LHCN-M2 (cell line): ENCODE measurements at places on chromosomes 4 and X. TPM values are rescaled to one million over a fixed set of nuclear protein-coding genes. Genes with fewer than 3 reads are reported as not detected.

Gene RASGEF1B
- total RNA-seq, result 0.06 TPM in 1 of 2 replicates, not detected in the other

Gene SFRP2
- not detected in 2 replicates for total RNA-seq

Gene NLRP2B
- total RNA-seq, result not detected in 2 replicates

DNA sequence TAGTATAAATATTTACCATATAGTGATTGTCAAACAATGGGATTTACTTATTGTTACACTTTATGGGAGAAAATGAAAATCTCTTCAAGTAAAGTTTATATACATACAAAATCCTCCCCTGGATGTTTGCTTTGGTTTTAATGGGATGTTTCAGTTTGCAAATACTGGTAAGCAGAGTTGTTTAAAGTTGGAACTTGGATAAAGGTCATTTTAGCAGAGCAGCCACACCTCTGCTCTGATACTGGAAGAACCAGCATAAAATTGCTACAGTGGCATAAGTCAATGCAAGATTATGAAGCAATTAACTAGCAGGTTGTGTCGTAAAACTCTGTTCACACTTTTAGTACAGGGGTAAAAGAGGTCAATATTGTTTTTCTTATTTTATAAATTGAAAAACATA is 101.2 kb downstream of the TRAPPC11 start:
- DNase-seq, result no peak

DNA sequence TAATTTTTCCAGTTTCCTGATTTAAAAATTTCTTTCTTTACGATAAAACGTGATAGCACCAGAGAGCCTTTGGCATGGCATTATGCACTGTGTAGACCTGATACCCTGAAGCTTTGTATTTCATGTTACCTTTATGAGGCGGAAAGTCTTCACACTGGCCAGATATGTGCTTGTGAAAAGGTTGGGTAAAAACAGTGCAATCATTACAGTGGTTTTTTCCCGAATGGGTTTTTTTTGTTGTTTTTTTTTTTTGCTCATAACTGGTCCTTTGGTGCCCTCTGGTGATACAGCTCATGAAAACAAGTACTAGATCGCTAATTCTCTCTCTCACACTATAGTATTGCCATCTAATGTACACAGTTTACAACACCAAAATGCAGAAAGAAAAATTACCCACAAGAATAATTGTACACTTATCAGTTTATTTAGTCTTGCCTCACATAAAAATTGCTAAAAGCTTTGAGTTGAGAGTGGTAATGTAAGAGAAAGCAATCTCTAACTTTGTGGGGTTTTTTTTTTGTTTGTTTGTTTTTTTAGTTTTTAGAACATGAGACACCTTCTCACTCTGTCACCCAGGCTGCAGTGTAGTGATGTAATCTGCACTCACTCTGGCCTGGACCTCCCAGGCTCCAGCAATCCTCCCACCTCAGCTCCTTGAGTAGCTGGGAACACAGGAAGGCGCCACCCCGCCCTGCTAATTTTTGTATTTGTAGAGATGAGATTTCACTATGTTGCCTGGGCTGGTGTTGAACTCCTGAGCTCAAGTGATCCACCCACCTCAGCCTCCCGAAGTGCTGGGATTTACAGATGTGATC is 21.3 kb downstream of the SPCS3 start:
- peak; percentile 51 for DNase-seq

DNA sequence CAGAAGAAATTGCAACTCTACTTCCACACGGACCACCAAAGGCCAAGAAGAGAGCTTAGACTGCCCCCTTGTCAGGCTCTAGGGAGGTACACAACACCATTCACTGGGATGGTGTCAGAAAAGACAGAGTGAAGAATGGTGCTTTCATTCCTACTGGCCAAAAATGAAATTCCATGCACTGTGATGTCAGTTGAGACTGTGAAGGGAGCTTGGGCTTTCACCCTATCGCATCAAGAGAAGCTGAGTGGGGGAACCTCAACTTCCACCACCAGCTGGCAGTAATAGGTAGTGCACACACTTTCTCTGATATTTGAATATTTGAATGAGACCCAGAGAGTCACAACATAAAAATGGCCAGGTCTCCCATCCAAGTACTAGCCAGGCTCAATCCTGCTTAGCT is 65.9 kb downstream of the ZNF711 start:
- peak; percentile 0 for DNase-seq

GRCh38 chr4:182370491-182370890 is 127.3 kb downstream of the TENM3 start:
- DNase-seq, result no peak

DNA sequence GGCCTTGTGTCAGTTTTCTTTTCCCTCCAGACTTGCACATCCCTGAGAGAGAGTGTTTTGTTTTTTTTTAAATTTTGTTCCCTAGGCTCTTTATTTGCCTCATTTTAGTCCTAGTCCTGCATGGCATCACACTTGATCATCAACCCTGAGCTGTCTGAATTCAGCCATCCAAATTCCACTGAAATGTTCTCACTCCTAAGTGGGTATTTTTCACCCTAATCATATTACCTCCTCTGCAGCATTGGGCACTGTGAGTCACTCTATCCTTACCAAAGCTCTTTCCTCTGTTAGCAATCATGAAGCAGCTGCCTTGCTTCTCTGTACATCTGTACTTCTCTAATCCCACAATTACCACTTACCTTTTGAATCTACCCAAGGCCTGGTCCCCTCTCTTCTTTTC is 356.6 kb upstream of the MAGEB2 start:
- DNase-seq, result peak; percentile 84

DNA sequence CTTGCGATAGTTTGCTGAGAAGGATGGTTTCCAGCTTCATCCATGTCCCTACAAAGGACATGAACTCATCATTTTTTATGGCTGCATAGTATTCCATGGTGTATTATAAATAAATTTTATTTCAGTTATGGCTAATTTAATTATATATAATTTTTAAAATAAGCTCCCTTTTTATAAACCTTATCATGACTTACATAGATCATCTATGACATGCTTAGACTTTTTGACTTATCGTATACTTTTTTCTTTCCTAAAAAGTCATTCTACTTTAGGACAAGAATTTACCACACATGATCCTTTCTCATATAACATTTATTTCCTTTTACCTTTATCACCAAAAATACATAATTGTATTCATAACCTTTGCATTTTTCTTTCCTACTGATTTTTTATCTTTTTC is 376.5 kb downstream of the CCSER1 start:
- DNase-seq, result peak; percentile 2
